ENCODE measurements at places on chromosomes 3 and 15. TPM values are rescaled to one million over a fixed set of nuclear protein-coding genes. Genes with fewer than 3 reads are reported as not detected.
A peak's percentile ranks its signal among the peaks of the same experiment; 100 is the strongest.

CCDC14 gene
- total RNA-seq, result 29.2 TPM

- no peak overlapping the region for H3K27ac ChIP-seq
- no peaks in the 10 kb centered on the region for H3K36me3 ChIP-seq
- H3K4me1 ChIP-seq, result no peaks in the 10 kb centered on the region
- no peak for DNase-seq
Measured at GRCh38 chr3:63135367-63135766, 142.7 kb upstream of the SYNPR start.

DNA sequence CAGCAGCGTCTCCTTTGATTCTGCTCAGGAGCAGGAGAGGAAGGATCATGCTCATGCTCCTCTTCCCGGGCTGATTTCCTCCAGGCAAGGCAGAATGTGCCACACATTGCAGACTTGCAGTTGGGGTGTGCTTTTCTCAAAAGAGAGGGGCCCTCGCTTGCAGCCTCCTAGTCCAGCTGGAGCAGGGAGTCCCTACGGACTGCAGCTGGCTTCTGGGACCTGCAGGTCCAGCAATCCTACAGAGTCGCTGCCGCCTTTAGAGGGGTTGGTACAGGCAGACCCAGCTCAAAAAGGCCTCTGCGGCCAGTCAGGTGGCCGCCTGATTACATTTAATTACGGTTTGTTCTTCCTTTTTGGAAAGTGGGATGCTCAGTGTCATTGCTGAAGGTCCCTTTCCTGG lies 173.9 kb downstream of the NSMCE3 start:
- no peaks in the 10 kb centered on the region for H3K4me1 ChIP-seq
- H3K4me3 ChIP-seq, result no peak overlapping the region
- no peaks in the 10 kb centered on the region for H3K27me3 ChIP-seq

DNA sequence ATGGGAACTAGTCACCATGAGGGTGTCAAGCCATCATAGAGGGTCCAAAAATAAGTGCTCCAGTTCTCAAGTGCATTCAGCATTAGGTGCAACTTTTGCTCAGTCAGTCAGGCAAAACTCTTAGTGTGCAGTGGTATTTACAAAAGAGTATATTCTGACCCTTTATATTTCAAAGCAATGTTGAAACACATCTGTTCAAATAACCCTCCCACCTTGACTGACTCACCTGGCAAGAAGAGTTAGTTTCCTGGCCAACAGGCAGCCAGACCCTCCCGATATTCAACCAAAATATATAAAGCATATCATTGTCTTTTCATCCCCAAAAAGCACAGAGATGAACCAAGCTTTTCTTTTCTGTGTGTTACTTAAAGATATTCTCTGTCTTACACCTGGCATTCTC lies 7.6 kb upstream of the COL8A1 start:
- no peaks in the 10 kb centered on the region for H3K27me3 ChIP-seq
- no peaks in the 10 kb centered on the region for H3K36me3 ChIP-seq
- H3K4me3 ChIP-seq, result no peak overlapping the region

DNA sequence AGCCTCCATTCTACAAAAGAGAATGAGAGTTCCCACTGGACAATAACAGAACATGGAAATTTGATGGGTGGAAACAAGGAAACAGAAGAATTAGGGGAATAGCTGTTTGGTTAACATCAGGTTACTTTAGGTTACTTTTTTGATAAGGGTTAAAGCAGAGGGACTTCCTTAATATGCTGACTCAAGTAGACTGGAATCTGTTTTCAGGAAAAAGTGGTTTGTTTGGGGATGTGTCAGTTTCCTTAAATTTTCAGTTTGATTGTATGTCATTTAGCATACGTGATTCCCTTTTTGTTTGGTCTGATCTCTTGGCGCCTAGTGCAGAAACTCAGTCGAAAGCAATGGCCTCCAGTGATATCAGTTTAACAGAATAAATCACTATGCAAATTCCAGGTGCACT lies 411.8 kb upstream of the GRM7 start:
- no peaks in the 10 kb centered on the region for H3K36me3 ChIP-seq
- no peak overlapping the region for H3K4me3 ChIP-seq
- DNase-seq, result no peak
- no peaks in the 10 kb centered on the region for H3K4me1 ChIP-seq

KCTD6 gene
- 14.4 TPM for total RNA-seq

GRCh38 chr3:170189398-170190256 lies 8.1 kb upstream of the PHC3 start:
- DNase-seq, result no peak
- H3K27ac ChIP-seq, result no peak overlapping the region
- H3K27me3 ChIP-seq, result peaks cover 8% of the 10 kb centered on the region
- no peak overlapping the region for H3K4me3 ChIP-seq

DNA sequence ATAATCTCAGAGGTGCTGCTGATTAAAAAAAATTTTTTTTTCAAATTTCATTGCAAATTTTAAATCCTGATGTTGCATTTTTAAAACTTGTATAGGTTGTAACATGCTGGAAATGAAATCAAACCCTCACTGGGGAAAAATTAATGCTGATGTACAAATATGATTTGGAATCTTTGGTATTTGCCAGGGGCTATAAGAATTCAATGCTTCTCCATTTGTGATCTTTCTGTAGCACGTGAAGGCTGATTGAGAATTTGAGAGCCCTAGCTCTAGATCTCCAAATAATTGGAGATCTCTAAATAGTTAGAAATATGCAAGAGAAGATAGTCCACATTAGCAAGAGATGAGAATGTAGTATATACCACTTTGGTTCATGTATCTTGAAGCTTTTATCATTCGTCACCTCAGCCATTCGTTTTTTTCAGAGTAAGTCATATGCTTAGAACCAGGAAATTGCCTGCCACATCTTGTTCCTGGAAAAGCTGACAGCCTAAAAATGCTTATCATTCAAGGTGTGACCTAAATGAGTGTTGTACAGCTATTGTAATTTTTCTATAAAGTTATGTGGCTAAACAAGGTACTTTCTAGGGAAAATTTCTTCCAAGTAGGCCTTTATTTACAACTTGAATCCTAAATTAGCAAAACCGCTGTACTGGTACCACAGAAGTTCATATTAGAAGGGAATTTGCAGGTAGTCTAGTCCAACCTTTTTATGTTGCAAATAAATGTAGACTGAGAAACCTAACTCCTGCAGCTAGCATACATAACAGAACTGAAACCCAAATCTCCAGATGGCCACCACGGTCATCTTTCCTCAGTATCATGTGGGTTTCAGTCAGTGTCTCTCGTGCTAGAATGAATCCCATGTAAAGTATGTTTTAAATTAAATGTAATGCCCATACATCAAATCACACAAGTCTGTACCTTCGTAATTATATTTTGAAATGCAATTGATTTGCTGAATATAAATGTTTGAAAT lies 48.5 kb downstream of the FNDC3B start:
- H3K4me1 ChIP-seq, result peaks cover 84% of the 10 kb centered on the region
- H3K4me3 ChIP-seq, result no peak overlapping the region
- no peak for DNase-seq
- no peaks in the 10 kb centered on the region for H3K27me3 ChIP-seq
- H3K27ac ChIP-seq, result peak overlapping the region; percentile 81

DNA sequence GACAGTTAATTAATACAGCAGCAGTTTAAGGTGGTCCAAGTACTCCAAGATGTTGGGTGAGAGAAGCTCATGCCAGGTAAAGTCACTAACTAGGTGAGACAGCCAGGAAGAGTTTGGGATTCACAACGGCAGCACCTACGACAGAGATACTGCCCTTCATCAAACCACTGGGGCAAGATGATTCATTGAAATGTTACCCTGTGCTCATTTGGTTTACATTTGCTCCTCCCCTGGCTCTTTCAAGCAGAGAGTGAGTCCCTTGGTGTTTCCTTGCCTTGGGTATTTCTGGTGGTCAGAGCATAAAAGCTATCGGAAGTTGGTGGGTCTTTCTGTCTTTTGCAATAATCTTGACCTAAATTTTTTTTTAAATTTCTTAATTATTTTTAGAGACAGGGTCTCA lies 19.9 kb upstream of the PDE8A start:
- no peak for DNase-seq
- no peak overlapping the region for H3K4me3 ChIP-seq
- H3K27me3 ChIP-seq, result peaks cover 4% of the 10 kb centered on the region
- H3K36me3 ChIP-seq, result peaks cover 2% of the 10 kb centered on the region
- peaks cover 4% of the 10 kb centered on the region for H3K4me1 ChIP-seq

- H3K27ac ChIP-seq, result no peak overlapping the region
- DNase-seq, result no peak
- H3K27me3 ChIP-seq, result no peaks in the 10 kb centered on the region
- H3K4me3 ChIP-seq, result no peak overlapping the region
- H3K4me1 ChIP-seq, result peaks cover 8% of the 10 kb centered on the region
Measured at GRCh38 chr15:100665570-100665969, 63.2 kb downstream of the ASB7 start.

DNA sequence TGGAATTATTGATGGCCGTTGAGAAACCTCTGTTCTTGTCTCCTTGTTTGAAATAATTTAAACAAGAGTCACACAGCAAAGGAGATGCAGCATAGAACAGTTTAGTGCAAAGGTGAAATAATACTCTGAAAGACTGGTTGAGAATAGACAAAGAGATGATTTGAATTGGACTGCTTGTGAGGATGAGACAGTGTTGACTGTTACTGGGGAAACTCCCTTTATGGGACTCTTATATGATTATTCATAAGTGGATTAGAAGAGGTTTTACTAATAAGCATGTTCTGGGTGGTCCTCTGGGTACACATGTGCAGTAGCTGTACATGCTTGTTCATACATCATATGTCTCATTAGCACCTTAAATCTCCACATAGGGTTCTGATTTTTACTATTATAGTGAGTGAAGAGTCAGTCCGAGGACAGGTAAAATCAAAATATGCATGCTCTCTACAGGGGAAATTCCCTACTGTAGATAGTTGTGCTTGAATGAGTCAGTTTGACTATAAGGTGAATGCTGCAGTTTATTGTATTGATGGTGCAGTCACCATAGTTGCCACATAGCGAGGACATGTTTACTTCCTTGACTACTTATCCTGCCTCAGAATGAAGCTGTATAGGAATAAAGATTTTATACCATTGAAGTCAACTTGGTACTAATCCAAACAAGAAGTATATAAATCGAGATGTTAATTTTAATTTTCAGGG lies 498.7 kb downstream of the CNTN6 start:
- DNase-seq, result no peak
- peaks cover 4% of the 10 kb centered on the region for H3K4me1 ChIP-seq
- H3K27ac ChIP-seq, result no peak overlapping the region
- peaks cover 3% of the 10 kb centered on the region for H3K36me3 ChIP-seq

- H3K4me3 ChIP-seq, result no peak overlapping the region
- no peaks in the 10 kb centered on the region for H3K4me1 ChIP-seq
- no peaks in the 10 kb centered on the region for H3K36me3 ChIP-seq
- H3K27me3 ChIP-seq, result peaks cover 25% of the 10 kb centered on the region
Measured at GRCh38 chr15:101318147-101318819, 23.2 kb upstream of the SNRPA1 start.

CLDN16 gene
- total RNA-seq, result not detected

GRCh38 chr15:31435261-31435911 lies 108.8 kb downstream of the KLF13 start:
- DNase-seq, result no peak
- H3K27me3 ChIP-seq, result no peaks in the 10 kb centered on the region
- peak overlapping the region; percentile 0 for H3K4me3 ChIP-seq

DNA sequence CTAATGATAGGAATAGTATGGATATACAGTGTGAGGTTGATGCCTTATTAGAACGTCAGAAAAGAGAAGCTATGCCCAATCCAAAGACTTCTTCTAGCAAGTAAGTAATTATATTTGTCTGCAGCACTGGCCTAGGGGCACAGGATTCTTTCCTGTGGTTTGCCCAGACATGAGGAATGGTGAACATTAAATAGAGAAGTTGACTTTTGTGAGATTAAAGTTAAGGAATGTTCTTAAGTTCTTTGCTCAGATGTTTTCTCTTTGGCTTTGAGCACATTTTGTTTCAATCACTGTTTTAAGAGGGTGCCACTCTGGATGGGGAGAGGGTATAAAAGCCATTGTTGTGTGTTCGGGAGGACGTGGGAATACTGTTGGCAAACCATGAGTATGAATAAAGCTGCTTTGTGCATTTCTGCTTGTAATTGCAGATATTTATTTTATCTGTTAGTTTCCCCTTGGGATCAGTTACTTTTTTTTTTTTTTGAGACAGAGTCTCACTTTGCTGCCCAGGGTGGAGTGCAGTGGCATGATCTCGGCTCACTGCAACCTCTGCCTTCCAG lies 8.3 kb downstream of the KIF23 start:
- H3K4me3 ChIP-seq, result peak overlapping the region; percentile 52
- no peak for DNase-seq
- peak overlapping the region; percentile 91 for H3K27ac ChIP-seq
- peaks cover 7% of the 10 kb centered on the region for H3K36me3 ChIP-seq
- no peaks in the 10 kb centered on the region for H3K27me3 ChIP-seq

GRCh38 chr3:107810171-107811071 lies 280.4 kb downstream of the CD47 start:
- no peaks in the 10 kb centered on the region for H3K27me3 ChIP-seq
- peaks cover 18% of the 10 kb centered on the region for H3K4me1 ChIP-seq
- H3K36me3 ChIP-seq, result peaks cover 27% of the 10 kb centered on the region

GRCh38 chr3:185656321-185656840 lies 70.3 kb downstream of the SENP2 start:
- no peaks in the 10 kb centered on the region for H3K27me3 ChIP-seq
- H3K27ac ChIP-seq, result peak overlapping the region; percentile 96
- DNase-seq, result peak; percentile 74
- H3K4me3 ChIP-seq, result peak overlapping the region; percentile 33

- peak overlapping the region; percentile 96 for H3K27ac ChIP-seq
- H3K4me1 ChIP-seq, result peaks cover 81% of the 10 kb centered on the region
- H3K27me3 ChIP-seq, result no peaks in the 10 kb centered on the region
- H3K4me3 ChIP-seq, result peak overlapping the region; percentile 69
Measured at GRCh38 chr15:48541341-48542278, 103.9 kb downstream of the FBN1 start.

VGLL3 gene
- 587 TPM for total RNA-seq

- no peaks in the 10 kb centered on the region for H3K4me1 ChIP-seq
- no peak overlapping the region for H3K4me3 ChIP-seq
- H3K27me3 ChIP-seq, result no peaks in the 10 kb centered on the region
- H3K36me3 ChIP-seq, result no peaks in the 10 kb centered on the region
- peak; percentile 56 for DNase-seq
- H3K27ac ChIP-seq, result no peak overlapping the region
Measured at GRCh38 chr15:88400084-88400483, 67.1 kb downstream of the MRPL46 start.

DNA sequence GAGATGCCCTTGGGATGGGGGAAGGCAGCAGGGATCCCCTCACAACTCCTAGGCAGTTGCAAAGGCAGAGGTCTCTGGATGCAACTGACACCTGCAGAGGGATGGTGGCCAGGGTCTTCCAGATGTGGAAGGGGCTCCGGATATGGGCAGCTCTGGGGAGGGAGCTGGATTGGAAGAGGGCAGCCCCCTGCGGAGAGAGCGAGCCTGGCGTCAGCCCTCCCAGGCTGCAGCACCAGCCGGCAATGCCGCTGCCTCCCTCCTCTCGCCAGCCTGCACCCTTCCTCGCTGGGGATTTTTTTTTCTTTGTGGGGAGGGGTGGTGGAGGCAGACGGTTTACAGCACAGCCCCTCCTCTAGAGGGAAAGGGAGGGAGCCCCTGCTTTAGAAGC lies 1.6 kb downstream of the INSYN1 start:
- peak overlapping the region; percentile 64 for H3K4me3 ChIP-seq
- no peaks in the 10 kb centered on the region for H3K36me3 ChIP-seq
- H3K4me1 ChIP-seq, result peaks cover 10% of the 10 kb centered on the region
- no peak for DNase-seq
- peaks cover 19% of the 10 kb centered on the region for H3K27me3 ChIP-seq

- no peaks in the 10 kb centered on the region for H3K36me3 ChIP-seq
- H3K27ac ChIP-seq, result no peak overlapping the region
- H3K4me3 ChIP-seq, result no peak overlapping the region
- no peak for DNase-seq
- peaks cover 66% of the 10 kb centered on the region for H3K27me3 ChIP-seq
- H3K4me1 ChIP-seq, result no peaks in the 10 kb centered on the region
Measured at GRCh38 chr3:150930839-150931238, 25.6 kb upstream of the MINDY4B start.

PLSCR5 gene
- not detected for total RNA-seq
